Activated CD4-positive, alpha-beta memory T cell treated with anti-CD3 and anti-CD28 coated beads, Interleukin-2, amount 10 ng/mL, durations not matched to agents 7 days and 5 days (primary cell): ENCODE measurements at places on chromosomes 5 and 9. TPM values are rescaled to one million over a fixed set of nuclear protein-coding genes. Genes with fewer than 3 reads are reported as not detected.

SLCO6A1 gene
- total RNA-seq: not detected

NPM1 gene
- total RNA-seq: 1,119 TPM

MYMK gene
- not detected for total RNA-seq

PCA3 gene
- total RNA-seq: not detected

COL15A1 gene
- total RNA-seq: 0.30 TPM

CLIC3 gene
- 3.7 TPM for total RNA-seq
